ENCODE measurements at places on chromosomes 13 and 19.

DNA sequence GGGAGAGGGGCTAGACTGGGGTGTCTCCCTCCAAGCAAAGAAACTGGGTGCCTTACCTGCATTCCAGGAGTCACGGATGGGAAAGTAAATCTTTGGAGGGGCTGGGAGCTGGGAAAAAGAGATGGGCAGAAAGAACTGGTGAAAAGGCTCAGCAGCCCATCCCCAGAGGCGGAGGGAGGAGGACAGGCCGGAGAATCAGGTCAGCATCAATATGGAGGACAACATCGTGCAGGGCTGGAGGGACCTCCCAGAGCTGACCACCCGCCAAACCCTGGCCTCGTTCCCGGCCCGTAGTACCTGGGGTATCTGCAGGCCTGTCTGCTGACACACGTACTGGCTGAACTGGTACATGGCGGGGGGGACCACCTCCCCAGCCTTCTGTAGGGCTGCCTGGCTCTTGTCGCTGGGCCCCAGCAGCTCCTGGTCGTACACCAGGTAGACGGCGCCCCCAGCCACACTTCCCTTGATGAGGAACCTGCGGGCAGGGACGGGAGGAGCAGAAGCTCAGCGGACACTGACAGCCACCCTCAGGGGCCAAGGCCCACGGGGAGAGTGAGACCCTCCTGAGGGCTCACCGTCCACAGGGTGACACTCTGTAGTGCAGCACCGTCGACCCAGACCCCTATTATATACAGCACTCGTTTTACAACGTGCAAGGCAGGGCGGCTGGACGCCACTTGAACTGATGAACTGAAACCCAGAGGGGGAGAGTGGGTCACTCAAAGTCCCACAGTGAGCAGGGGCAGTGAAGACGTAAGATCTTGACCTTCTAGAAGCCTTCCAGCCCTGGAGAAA lies 830 bp downstream of the MICOS13 start:
- no peak for DNase-seq

DNA sequence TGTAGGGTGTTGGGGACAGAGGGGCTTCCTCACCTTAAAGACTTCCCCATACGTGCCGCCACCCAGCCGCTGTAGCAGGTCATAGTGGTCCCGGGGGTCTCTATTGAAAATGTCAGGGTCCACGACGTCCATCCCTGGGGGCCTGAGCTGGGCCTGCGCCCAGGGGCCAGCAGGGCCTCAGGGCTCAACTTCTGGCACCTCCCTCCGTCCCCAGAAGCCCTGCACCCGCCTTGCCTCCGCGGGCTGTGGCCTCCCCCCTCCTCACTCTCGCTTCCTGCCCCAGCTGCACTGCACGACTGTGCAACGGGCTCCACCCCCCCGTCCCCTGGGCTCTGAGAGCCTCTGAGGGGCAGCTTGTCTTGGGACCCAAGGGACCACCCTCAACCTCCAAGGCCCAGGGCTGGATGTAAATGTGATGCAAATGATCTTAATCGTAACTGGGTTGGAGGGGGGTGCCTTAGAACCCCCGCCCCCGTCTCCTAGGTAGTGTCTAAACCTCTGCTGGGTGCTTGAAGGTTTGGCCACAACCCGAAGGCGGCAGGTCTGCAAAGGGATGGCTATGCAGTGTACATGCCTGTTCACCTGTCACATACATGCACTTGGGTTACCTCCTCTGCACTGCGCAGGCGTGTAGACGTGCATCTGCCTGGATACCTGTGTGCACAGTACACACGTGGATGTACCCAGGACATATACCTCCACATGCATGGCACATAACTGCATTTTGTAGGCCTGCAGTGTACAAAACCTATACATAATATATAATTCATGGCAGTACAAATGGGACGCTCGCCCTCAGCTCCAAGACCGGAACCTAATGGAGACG lies at the start of gene MAP4K1:
MAP4K1 (minus strand) TSS at position 190 of the 826 bp plus-strand sequence; CDS start at position 132, 58 bp downstream.
- DNase-seq, result no peak

GRCh38 chr13:105193026-105193425 lies 1342.4 kb downstream of the EFNB2 start:
- no peak for DNase-seq

- no peak for DNase-seq
Measured at GRCh38 chr19:16519230-16519687, 23.0 kb downstream of the CHERP start.

GRCh38 chr13:33970746-33971561 lies 153.0 kb downstream of the RFC3 start:
- no peak for DNase-seq

DNA sequence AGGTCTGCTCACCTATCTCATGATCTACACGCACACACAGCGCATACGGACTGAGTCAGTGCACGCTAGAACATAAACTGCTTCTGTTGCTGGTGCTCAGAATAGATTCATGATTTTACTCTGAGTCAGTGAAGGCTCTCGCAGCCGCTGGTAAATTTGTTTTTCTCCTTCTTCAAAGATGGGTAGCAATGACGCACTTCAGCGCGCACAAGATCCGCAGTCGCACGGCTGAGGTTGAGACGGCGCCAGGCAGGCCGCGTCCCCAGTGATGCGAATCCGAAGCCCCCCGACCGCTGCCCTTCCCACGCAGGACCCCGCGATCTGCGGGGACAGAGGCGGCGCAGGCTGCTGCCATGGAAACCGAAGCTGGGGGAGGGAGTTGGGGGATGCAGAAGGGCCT lies 103.7 kb upstream of the USP29 start:
- DNase-seq, result no peak

GRCh38 chr19:10018263-10018662 lies 5.0 kb downstream of the RDH8 start:
- DNase-seq, result no peak

- DNase-seq, result peak; percentile 95
Measured at GRCh38 chr19:10334588-10335351, 1.4 kb upstream of the RAVER1 start.

- DNase-seq, result no peak
Measured at GRCh38 chr13:31322026-31322425, 122.3 kb downstream of the B3GLCT start.

GRCh38 chr13:28725046-28725610 lies 6.4 kb upstream of the SLC46A3 start:
- DNase-seq, result no peak

DNA sequence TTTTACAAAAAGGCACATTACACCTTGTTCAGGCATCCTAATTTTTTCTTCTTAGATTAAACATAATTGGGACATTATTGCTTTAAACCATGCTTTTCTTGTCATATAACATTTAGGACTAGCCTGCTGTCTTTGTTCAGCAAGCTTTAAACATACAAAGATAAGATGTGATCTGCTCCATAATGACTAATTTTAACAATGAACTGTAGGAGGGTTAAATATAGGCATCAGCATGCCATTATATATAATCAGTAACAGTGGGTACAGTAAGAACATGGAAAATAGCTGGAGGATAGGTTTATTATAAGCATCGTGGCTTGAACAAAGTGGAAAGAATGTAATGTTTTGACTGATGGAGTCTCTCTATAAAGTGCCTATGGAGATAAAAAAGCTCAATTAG lies 661.7 kb downstream of the SLITRK6 start:
- no peak for DNase-seq

DNA sequence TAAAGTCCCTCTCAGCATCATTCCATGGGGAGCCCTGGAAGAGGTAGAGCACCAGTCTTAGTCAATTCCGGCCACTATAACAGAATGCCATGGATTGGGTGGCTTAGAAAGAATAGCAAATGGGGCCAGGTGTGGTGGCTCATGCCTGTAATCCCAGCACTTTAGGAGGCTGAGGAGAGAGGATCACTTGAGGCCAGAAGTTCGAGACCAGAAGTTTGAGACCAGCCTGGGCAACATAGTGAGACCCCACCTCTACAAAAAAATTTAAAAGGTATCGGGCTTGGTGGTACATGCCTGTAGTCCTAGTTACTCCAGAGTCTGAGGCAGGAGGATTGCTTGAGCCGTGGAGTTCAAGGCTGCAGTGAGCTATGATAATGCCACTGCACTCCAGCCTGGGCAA lies 25.0 kb upstream of the SIN3B start:
- no peak for DNase-seq

DNA sequence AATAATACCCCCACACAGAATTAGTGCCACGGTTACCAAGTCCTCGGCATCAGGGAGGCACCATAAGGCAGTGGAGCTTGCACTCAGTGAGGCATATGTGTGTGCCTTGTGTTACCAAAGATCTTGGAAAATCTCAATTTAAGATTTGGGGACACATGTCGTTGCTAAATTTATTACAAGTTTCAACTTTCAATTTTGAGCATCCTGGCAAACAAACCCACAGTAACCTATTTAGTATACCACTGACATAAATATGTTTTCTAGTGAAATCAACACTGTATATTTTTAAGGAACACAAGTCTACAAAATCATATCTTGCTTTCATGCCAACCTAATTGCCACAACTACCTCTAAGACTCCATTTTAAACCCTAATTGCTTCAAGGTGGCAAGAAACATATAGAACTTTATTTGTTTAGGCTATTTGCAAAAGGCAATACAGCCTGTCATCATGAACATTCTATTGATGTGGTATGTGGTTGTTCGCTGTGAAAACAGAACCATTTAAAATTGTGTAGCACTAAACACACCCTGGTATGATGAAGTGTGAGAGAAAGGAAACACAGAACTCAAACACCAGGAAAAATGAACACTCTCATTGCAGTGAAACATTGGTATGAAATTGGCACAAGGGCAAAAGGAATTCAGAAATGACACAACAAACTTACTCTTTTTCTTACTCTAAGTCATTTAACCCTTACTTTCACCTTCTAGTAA lies 531.1 kb downstream of the IRS2 start:
- no peak for DNase-seq

DNA sequence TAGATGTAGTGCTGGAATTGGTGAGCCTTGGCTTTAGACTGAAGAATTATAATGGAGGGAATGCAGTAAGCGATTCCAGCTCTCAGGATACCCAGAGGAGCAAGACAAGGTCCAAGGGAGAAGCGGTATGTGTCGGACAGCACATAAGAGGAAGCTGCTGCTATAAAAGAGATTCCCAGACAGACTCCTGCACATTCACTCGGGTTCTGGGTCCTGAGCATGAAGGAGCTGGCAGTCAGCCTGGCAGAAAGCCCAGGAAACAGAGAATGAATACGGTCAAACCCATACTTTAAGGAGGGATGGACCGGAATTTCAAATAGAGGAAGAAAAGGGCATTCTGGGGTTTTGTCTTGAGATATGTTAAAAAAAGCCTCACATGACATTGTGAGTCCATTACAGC lies 308.3 kb downstream of the DNAJC15 start:
- DNase-seq, result no peak

- no peak for DNase-seq
Measured at GRCh38 chr19:1199531-1199930, 6.0 kb upstream of the STK11 start.

GRCh38 chr13:112616586-112617362 lies 28.8 kb upstream of the TUBGCP3 start:
- peak; percentile 28 for DNase-seq

- peak; percentile 61 for DNase-seq
Measured at GRCh38 chr19:4327252-4327876, 11.3 kb downstream of the STAP2 start.

- no peak for DNase-seq
Measured at GRCh38 chr13:80382576-80382975, 41.6 kb upstream of the SPRY2 start.

- DNase-seq, result no peak
Measured at GRCh38 chr13:44302940-44303575, 70.6 kb upstream of the SERP2 start.

DNA sequence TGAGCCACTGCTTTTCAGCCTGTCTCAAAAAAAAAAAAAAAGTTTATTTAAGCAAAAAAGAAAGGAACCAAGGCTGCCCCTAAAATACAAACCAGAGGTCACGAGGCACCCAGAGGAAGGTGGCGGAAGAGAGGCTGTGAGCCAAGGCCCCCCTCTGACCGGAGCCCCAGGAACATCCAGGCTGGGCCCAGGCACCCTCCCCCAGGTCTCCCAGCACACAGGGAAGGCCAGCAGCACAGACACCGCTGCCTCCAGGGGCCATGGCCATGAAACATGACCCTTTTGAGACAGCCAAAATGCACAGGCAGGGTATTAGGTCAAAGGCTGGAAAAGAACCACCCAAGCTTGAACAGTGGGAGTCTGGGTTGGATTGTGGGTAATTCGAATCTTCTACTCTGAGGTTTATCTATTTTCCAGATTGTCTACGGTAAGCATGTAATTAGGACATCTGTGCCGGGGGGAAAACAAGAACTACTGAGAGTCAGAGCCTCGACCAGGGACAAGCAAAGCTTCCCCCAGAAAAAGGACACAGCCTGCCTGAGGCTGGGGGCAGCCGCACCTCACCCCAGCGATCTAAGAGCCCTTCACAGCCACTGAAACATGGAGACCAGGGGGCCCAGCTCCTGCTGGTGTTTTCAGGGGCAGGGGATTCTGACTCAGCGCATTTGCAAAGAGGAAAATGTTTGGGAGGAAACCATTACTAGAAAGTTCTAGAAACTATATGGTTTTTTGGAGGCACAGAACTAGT lies 8.4 kb downstream of the PEX11G start:
- DNase-seq, result no peak

DNA sequence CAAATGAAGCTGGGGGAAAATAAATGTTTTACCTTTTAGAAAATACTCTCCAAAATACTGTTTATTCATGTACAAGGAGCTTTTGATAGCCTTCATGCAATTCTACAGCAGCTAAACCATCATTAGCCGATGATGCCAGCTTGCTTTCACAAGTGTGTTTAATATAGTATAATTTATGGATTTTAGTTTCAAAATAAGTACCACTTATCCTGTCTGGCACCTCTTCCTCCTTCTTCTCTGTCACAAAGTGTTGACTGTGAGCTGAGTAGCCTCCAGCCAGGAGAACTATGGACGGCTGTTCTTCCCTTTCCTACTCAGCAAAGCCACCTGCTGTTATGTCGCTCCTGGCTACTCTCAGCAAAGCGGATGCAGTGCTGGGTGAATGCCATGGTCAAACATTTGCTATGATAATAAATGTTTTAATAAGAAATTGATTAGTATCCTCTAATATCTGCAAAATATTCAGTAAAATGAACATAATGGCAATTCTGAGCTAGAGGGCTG lies 238.2 kb downstream of the LIG4 start:
- no peak for DNase-seq

DNA sequence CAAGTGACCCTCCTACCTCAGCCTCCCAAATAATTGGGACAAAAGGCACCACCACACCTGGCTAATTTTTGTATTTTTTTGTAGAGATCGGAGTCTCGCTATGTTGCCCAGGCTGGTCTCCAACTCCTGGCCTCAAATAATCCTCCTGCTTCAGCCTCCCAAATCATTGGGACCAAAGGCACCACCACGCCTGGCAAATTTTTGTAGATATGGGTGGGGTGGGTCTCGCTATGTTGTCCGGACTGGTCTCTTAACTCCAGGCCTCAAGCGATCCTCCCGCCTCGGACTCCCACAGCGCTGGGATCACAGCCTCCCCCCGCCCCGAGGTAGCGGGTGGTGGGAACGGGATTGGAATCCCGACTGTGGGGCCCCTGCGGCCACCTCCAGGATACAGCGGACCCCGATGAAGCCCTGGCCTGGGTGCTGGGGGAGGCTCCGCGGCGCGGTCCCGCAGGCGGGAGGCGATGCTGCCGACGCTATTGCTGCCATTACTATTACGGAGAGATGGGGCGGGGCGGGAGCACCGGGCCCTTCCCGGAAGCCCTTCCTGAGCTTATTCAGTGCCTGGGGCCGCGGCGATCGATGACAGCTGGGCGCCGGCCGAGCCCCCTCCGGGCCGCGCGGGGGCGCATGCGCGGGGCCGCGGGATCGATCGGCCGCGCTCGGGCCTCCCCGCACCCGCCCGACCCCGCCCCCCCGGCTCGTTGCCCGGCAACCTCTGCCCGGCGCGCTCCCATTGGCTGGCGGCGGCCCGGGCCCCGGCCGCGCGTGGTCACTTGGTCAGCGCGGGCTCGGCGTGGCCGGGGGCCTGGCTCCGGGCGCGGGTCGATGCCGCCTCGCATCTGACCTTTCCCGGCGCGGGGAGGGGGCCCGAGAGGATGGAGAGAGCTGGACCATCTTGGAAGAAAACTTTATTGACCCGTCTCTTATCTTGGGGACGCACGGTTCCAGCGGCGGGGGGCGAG lies 27.9 kb upstream of the ONECUT3 start:
- peak; percentile 72 for DNase-seq
